ENCODE measurements at places on chromosomes 3 and 15.

DNA sequence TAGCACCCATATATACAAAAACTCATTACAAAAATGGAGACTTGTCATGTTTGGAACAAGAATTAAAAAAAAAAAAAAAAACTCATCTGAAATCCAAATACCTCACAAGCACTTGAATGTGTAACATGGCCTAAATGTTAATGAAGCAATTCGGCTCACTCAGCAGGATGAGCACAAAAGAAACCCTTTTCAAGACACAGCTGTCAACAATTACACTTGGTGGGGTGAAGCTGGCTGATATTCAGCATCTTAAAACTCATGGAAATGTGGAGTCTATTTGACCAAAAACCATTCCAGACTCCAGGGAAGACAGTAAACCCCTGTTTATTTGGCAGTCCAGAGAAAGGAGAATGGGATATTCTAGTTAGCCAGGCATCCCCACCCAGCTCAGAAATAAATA lies 205.4 kb upstream of the TSC22D2 start:
- DNase-seq = no peak

GRCh38 chr3:197001972-197002700 lies 27.5 kb downstream of the MELTF start:
- no peak for DNase-seq

DNA sequence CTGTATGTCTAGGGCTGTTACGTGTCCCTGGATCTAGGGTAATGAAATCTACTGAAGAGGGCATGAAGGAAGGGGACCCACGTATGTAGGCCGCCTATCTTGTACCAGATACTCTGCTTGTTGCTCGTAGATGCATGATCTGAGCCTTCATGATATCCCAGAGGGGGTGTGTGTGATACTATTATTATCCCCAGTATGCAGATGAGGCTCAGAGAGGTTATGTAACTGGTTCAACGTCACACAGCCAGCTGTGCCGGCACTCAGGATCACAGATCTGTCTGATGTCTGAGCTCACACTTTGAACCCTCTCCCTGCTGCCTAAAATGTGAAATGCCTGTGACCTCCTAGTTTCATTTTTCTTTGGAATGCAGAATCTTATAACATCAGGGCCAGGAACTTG lies 36.2 kb upstream of the SEC13 start:
- DNase-seq = no peak

- no peak for DNase-seq
Observed at GRCh38 chr3:46462111-46462510, 2.6 kb downstream of the LTF start.

GRCh38 chr15:75694241-75695182 lies 18.1 kb downstream of the CSPG4 start:
- DNase-seq = no peak

DNA sequence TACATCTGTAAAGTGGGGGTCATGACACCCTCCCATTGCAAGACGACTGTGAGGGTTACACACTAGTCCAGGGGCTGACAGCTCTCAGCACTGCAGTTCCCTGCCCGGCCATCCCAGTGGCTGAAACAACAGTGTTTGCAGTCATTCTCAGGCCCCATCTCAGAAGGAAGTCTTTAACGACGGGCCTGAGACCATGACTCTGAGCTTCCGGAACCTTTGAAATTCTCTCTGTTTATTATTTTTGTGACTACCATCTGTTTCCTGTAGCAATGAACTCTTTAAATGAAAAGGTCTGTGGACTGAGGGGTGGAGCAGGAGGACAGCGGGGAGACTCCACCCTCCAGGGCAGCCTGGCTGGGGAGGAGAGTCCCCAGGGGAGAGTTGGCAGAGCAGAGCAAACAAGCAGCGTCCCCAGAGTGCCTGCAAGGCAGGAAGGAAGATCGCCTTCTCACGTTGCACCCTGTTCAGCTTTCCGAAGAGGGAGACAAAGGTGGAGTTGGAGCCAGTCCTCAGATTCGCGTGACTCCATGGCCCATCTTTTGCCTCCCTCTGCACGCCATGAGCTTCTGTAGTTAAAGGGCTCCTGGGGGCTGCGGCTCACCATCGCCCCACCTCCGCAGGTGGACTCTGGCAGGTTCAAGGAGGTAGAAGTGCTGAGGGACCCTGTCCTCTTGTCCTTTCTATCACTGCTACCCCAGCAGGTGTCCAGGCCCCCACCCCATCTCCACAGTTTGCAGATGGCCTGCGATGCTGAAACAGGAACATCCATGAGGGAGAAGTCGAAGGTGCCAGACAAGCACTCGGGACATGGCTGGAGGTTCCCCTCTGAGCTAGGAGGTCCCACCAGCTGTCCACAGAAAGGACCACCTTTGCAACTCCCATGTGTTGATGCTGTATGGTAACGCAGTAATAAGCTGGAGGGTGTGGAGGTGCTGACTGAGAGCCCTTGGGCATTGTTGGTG lies 525.8 kb upstream of the PROK2 start:
- DNase-seq = no peak

DNA sequence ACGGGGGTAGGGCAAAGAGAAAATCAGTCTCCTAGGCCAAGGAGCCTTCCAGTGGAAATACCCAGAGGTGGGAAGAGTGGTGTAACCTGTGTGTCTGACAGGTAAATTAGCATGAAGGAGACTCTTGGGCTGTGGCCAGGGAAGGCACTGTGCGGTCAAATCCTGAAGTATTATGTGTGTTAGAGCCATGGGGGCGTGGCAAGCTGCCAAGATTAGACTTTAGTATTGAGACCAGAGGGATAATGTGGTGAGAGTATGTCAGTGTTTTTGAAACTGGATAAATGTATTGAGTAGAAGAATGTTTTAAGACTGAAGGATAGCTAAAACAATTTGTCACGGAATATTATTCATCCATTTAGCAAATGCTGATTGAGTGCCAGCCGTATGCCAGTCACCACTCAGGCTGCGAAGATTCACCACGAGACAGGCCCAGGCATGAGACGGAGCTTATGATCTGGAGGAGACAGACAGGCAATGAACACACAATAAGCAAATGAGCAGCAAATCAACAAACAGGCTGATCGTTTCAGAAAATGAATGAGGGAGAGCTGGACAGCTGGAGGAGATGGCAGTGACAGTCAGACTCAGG lies 445.9 kb downstream of the MCTP2 start:
- no peak for DNase-seq

DNA sequence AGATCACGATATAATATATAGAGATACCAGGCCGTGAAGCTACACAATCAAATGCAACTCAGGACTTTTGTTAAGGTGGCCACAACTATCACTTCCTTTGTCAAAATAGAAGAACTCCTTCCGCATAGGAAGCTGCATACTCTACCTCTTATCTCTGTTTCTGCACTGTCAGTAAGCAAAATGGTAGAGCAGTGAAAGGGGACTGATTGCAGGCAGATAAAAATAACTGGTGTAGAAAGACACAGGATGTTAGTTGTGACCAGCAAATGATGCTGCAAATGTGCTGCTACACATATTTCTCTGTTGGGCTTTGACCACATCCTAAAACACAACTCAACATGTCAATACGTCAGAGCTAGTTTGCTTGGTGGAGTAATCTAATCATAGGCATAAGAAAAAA lies 16.3 kb upstream of the TRAT1 start:
- no peak for DNase-seq

- DNase-seq = no peak
Observed at GRCh38 chr15:47339800-47340570, 377.3 kb upstream of the SEMA6D start.

DNA sequence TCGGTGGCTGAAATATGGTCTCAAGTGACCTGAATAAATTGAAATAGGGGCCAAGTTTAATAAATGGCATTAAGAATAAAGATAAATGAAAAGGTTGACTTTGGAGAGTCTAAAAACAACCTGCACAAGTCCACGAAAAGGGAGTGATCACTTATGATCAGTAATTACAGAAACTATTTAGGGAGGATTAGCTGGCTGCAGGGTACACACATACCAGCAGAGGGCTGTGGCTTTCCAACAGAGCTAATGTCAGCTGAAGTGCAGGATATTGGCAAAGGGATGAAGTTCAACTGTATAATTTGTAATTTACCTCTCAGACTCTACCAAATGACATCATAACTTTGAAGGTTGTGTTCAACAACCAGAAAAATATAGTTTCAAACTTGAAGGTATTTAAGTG lies 86.8 kb downstream of the SYNPR start:
- DNase-seq = no peak

DNA sequence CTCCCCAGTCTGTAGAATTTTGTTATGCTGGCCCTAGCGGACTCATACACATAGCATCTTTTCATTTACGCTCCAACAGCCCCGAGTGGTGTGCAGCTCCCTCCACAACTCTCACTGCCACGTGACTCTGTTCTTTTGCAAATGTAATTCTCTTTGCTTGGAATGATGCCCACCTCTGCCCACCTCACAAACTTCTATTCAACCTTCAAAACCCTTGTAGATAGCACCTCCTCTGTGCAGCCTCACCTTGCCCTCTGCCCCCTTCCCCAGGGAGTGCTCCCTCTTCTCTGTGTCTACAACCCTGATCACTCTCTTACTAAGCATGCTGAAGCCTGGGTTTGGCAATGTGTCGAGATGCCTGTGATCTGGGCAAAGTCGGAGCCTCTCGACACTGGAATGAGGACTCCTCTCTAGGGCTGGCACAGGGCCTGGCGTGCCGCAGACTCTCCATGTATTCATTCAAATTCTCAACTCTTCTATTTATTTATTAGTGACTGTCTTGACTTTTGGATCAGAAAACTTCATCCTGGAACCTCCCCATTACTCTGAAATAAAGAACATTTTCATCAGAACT lies 73.5 kb downstream of the MGLL start:
- no peak for DNase-seq

- DNase-seq = no peak
Observed at GRCh38 chr15:68508485-68509189, 70.2 kb upstream of the CORO2B start.

- DNase-seq = no peak
Observed at GRCh38 chr3:58266577-58266976, 29.0 kb downstream of the ABHD6 start.

- DNase-seq = no peak
Observed at GRCh38 chr3:18207226-18207625, 217.9 kb downstream of the SATB1 start.

- DNase-seq = no peak
Observed at GRCh38 chr3:72555714-72556113, 292.5 kb downstream of the SHQ1 start.

GRCh38 chr3:192920411-192920810 lies 2.8 kb upstream of the MB21D2 start:
- DNase-seq = no peak

- DNase-seq = no peak
Observed at GRCh38 chr3:196431181-196432136, 768 bp downstream of the UBXN7 start.

DNA sequence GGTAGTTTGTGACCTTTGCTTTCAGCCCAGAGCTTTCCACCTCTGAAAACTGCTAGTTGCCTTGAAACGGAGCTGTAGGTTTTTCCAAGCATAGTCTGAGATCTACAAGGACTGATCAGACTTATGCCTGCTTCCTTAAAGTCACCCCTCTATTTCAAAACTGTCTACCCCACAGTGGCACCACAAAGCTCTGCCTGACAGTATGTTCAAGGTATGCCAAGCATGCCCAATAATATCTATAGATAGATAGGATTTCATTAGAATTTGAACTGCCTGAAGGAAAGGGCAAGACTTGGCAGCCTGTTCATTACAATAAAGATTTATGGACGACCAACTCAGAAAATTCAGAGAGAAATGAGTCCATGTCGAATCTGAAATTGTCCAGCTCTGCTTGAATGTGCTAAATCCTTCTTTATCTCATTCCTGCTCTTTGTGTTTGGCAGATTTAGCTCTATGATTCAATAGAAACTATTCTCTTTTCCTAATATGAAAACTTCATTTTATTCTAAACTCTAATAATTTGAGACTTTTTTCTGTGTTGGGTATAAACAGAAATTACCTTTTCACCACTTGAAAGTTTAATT lies 227.6 kb upstream of the TBC1D5 start:
- no peak for DNase-seq

DNA sequence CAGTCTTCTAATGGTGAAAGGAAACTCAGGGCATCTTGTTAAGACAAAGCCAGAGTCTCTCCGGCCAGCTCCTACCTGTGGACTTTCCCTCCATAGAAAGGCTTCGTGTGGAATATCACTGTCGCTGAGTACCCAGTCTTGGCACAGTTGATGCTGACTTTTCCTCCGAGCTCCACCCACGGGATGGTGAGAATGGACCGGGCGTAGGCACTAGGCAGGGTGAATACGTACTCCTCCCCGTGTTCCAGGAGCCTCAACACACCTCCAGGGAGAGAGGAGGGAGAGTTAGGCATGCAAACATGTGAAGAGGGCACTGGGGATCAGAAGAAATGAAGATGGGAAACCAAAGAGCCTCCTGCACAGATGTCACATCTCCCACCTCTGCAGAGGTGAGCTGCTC lies 138.0 kb downstream of the STT3B start:
- no peak for DNase-seq

DNA sequence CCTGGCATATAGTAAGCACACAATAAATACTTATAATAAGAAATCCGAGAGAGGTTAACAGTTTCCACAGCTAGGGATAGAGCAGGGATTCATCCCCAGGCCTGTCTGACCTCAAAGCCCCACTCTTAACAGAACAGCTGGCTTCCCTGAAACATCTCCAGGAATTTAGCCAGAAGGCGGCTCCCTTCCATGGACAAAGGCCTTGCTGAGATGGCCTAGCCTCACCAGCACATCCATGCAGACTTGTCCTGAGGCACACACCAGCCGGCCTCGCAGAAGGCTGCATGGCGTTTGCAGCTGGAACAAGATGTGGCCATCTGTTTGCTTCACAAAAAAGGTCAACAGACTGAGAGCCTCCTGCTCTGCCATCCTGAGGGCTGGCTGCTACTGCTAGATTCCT lies 245.4 kb downstream of the SLCO3A1 start:
- DNase-seq = no peak

- DNase-seq = no peak
Observed at GRCh38 chr15:39202641-39203040, 378.2 kb upstream of the THBS1 start.

GRCh38 chr15:28006116-28006905 lies 92.8 kb downstream of the OCA2 start:
- DNase-seq = no peak

Measured in stimulated activated CD8-positive, alpha-beta memory T cell treated with anti-CD3 and anti-CD28 coated beads, Interleukin-2, amount 100 ng/mL, for 48 hours (primary cell).